Activated effector memory CD4-positive, alpha-beta T cell treated with Interleukin-2 at 50 U/mL for 16 hours (primary cell): ENCODE measurements at places on chromosomes 1 and 21.
A peak's percentile ranks its signal among the peaks of the same experiment; 100 is the strongest.

GRCh38 chr1:39698568-39698967, 7.3 kb upstream of the HPCAL4 start:
- no peak for DNase-seq

DNA sequence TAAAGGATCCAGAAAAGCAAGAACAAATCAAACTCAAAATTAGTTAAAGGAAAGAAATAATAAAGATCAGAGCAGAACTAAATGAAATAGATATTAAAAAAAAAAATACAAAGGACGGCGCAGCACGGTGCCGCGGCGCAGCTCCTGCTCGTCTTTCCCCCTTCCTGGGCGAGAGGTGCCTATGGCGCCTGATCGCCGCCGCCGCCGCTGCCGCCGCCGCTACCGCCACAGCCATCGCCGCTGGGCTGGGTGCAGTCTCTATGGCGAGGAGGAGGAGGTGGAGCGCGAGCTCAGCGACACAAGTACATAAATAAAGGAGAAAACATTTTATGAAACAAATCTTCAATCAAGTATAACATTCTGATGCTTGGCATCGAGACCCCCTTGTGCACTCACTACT, 77.6 kb upstream of the VANGL1 start:
- DNase-seq: no peak

DNA sequence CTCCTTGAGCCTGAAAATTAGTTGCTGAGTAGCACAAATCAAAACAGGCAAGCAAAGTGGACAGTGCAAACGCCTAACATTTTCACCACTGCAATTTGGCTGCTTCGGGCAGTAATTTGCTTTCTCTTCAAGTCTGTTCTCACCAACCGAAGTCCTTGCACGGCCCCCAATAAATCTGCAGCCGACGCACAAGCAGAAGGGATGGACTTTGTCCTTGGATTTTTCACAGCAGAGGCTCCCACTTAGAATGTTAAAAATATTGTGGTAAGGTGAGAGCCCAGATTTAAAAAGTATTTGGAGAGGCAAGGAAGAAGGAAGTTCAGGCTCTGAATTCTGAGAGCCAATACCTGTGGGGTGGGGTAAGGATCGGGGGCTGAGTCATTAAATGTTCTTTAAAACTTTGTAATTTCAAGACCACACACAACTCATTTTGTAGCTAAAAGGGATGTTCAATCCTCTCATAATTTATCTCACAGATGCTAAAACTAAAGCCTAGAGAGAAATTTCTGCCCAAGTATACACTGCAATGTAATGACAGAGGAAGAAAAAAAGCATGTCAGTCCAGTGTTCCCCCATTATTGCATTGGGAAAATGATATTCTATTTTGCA, 6.2 kb downstream of the CD247 start:
- no peak for DNase-seq

GRCh38 chr1:91601554-91602376, 101.1 kb downstream of the CDC7 start:
- no peak for DNase-seq

DNA sequence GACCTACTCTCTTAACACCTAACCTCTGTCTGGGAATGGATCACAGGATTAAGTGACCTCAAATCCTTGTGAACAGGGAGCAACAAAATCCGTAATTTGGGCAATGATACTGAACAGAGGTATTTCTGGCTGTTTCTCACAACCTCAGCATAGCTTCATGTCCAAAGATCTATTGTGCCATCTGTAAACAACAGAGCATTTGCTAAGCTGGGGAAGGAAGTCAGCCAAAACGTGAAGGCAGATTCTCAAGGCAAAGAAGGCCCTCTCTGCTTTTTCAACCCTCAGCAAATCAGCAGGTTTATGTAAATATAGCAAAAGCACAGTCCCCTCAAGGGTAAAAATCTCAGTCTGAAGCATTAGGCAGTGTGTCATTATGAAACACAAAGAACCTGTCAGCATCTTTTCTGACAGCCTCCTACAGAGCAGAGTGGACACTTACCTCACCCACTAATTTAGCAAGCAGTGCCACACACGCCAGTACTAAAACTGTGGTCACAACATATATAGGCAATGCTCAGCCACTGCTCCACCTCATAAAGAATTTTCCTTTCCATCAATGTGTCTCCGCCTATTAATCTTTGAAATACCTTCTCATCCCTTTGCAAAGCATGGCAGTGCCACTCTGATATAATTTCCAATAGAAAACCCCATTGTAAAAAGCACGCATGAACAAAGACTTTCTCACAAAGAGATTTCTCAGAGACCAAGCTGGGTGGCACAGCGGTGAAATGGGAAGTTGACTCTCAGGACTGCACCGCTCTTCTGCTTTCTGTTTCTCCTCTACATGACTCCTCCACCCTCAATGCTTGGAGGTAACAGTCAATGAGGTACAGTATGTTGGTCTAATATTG, 188.0 kb downstream of the RERE start:
- DNase-seq: no peak

DNA sequence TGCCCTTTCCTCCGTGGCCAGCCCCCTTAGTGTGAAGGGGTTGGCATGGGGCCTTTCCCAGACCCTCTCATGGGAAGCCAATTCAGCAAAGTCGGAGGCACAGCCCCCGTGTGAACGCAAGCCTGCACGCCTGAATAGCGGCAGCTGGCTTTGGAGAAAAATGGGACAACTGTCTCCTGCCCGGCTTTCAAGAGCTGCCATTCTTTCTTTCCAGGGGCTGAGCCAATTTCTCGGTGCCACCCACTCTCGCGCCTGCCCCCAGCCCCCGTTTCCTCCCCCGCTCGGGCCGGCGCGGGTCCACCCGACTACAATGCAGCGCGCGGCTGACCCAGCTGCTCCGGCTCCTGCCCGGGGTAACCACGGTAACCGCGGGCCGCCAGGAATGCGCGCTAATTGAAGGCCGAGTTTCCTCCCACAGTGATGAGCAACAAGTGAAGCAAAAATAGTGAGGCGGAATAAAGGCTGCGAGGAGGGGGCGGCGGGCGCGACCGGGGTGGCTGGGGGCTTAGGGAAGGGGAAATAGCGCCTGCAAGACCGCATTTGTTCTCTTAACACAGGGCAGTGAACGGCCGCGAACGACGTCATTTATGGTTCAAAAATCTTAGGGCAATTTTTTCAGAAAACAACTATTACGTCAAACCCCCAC, 27.8 kb downstream of the ILDR2 start:
- no peak for DNase-seq

GRCh38 chr1:186518395-186518794, 57.5 kb upstream of the PDC start:
- DNase-seq: no peak

GRCh38 chr1:246020211-246020954, 486.7 kb downstream of the SMYD3 start:
- no peak for DNase-seq

- no peak for DNase-seq
Observed at GRCh38 chr1:233412812-233413211, 85.3 kb downstream of the MAP3K21 start.

GRCh38 chr1:104760017-104760416, 1010.3 kb downstream of the AMY1C start:
- DNase-seq: no peak

- DNase-seq: no peak
Observed at GRCh38 chr1:23979387-23979880, 693 bp downstream of the SRSF10 start.

DNA sequence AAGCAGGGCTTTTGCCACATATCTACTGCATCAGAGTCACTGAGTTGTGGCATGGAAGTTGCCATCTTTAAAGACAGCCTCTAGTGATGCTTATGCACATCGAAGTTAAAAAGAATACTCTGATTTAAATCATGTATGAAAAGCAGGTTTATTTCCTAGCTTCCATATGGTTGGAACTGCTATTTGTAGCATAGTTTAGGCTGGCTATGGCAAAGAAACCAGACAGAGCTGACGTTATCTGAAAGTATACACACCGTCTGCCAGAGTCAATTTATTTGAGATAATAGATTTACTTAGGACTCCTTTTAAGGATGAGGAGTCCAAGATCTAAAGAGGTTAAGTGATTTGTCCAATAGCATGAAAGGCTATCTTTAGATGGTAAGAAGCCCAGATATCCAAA, 536.9 kb upstream of the ADGRL4 start:
- no peak for DNase-seq

DNA sequence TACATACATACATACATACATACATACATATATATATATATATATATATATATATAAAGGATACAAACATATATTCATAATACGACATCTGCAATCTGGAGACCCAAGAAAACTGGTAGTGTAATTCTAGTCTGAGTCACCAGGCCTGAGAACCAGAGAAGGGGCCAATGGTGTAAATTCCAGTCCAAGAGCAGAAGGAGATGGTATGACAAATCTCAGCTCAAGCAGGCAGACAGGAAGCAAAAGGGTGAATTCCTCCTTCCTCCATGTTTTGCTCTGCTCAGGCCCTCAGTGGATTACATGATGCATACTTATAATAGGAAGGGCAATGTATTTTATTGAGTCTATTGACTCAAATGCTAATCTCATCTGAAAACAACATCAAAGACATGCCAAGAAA, 1060.4 kb upstream of the TMPRSS15 start:
- no peak for DNase-seq

- DNase-seq: no peak
Observed at GRCh38 chr1:87000460-87000859, 86.0 kb downstream of the HS2ST1 start.

- DNase-seq: no peak
Observed at GRCh38 chr1:24069817-24070216, 42.1 kb downstream of the MYOM3 start.

- DNase-seq: no peak
Observed at GRCh38 chr1:63746129-63746864, 27.5 kb upstream of the ROR1 start.

GRCh38 chr1:168441745-168442144, 102.1 kb downstream of the XCL2 start:
- DNase-seq: no peak

GRCh38 chr1:165840423-165840822, 13.0 kb downstream of the UCK2 start:
- no peak for DNase-seq

DNA sequence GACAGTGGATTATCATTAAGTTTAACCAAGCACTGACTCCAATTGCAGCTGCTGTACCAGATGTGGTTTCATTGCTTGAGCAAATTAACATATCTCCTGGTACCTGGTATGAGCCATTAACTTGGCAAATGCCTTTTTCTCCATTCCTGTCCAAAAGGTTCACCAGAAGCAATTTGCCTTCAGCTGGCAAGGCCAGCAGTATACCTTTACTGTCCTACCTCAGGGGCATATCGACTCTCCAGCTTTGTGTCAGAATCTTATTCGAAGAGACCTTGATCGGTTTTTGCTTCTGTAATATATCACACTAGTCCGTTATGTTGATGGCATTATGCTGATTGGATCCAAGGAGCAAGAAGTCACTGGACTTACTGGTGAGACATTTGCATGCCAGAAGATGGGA, 9.5 kb upstream of the GTF2B start:
- no peak for DNase-seq

GRCh38 chr1:43582162-43582566, 51.5 kb downstream of the PTPRF start:
- no peak for DNase-seq

GRCh38 chr1:182226618-182227017, 165.0 kb downstream of the GLUL start:
- no peak for DNase-seq

DNA sequence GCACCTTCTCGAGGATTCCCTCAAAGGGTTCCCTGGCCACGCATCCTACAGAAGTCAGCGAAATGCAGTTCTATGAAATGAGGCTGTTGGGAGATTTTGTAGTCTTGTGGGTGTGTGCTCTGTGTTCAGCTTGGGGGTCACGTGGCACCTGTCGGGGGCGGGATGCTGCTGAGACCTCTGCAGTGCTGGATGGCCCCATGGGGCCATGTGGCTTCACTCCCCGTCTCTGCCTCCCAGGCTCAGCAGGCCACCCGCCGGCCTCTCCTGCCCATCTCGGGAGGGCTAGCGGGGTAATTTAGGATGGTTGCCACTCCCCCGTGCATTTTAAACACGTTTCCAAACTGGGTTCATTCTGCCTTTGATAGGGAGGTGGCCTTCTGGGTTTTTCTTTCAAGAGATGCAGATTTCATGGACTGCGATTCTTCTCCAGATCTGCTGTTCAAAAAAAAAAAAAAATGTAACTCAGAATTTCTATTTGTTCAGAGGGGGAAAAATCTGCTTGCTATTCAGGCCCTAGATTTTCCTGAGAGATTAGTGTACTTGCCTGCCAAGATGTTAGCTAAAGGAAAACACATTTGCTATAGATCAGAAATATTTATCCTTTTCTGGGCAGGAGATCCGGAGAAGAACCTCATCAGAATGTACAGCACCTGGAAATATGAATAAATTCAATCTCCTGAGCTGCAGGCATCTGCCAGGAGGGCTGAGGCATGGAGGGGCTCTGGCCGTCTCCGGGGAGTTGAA, 277.2 kb upstream of the VAMP3 start:
- no peak for DNase-seq

GRCh38 chr1:183582021-183582713, 8.1 kb downstream of the NCF2 start:
- no peak for DNase-seq

DNA sequence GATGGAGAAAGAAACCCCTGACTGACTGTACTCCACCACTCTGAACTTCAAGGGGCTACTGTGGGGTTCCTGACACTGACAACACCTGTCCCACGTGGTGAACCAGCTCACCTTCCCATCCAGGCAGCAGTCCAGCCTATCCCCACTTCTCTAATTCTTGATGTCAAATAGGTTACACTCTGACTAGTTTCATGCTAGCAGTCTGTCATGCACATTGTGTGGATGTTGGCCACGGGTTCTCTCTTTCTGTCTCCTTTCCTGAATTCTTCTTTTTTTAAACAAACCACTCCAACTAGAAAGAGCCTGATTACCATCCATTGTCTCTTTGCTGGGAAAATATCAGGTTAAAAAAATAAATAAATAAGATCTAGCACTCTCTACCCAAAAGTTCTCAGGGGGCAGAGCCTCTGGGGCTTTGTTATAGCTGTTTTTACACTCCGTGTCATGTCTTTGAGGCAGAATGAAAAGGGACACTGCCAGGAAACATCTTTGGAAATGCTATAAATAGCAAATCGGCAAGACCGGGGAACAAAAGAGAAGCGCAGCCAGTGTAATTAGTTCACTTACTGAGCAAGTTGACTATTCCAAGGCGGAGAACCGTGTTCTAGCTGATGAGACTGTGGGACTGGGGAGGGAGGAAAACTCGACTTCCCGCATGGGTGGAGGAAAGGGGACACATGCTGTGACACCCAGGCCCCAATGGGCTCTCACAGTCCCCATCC, 356.1 kb downstream of the OMA1 start:
- DNase-seq: no peak

GRCh38 chr1:85484264-85484663, 19.3 kb upstream of the DDAH1 start:
- no peak for DNase-seq

DNA sequence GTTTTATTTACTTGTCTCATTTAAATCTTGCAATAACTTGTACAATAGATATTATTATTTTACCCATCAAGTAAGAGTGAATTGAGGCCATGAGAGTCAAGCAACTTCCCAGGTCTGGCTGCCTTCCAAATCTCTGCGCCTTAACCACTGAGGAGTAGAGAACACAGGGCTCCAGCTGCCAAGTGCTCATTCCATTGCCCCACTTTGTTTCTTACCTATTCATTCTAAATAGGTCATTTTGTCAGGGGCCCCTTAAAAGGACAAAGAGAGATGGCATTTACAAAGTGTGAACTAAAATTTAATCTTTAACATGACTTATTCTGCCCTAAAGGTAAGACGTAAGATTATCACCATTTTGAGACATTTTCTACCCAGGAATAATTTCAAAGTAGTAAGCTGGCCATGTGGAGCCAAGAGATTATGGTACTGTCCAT, 3.5 kb downstream of the PPP1R15B start:
- no peak for DNase-seq

GRCh38 chr1:208136459-208137182, 107.6 kb downstream of the PLXNA2 start:
- no peak for DNase-seq

GRCh38 chr21:45152265-45152746, 77.9 kb downstream of the ADARB1 start:
- peak; percentile 45 for DNase-seq
